ENCODE measurements at places on chromosomes 3 and 15.

- no peak for DNase-seq
These were observed 184.3 kb downstream of the UBE2E2 start for GRCh38 chr3:23387286-23387918.

DNA sequence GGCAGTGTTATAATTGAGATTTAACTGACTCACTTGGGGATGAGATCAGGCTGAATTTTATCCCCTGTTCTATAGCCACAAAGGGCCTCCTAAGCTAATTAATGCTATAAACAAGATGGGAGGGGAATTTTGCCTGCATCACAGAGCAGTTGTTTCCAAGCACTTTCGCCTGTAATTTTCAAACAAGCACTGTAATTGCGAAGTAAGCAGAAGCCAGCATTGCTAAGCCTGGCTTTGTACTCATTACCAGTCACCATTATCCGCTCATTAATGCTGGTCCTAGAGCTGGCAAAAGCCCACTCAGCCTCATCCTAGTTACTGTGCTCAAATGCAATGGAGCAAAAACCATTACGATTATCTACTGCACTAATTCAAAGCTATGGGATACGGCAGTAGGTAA lies 356.6 kb upstream of the UBE2E2 start:
- no peak for DNase-seq

DNA sequence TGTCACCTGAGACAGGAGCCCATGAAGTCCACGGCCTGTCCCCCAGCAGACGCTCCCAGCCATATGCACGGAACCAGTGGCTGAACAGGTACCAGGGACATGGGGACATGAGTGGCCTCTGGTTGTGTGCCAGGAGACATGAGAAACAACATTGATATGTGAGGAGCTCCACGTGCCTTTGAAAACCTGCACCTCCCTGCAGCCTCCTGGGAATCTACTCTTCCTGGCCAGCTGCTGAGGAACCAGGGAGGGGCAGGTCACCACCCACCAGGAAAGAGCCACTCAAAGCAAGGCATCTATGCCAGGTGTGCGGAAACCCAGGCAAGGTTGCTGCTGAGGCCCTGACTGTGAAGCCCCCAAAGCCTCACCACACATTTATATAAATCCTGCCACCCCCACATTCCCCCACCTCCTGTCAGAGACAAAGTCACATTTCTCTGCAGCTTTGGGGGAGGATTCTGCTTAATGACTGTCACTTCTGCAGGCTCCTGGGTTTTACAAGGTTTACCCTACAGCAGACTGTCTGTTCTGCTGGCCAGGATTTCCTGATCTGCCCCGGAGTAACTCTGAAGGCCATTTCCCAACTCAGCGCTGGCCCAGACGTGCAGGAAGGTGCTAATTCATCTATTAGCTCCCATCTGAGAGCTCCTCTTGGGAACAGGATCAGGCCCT lies 110.8 kb downstream of the ADCY5 start:
- no peak for DNase-seq

DNA sequence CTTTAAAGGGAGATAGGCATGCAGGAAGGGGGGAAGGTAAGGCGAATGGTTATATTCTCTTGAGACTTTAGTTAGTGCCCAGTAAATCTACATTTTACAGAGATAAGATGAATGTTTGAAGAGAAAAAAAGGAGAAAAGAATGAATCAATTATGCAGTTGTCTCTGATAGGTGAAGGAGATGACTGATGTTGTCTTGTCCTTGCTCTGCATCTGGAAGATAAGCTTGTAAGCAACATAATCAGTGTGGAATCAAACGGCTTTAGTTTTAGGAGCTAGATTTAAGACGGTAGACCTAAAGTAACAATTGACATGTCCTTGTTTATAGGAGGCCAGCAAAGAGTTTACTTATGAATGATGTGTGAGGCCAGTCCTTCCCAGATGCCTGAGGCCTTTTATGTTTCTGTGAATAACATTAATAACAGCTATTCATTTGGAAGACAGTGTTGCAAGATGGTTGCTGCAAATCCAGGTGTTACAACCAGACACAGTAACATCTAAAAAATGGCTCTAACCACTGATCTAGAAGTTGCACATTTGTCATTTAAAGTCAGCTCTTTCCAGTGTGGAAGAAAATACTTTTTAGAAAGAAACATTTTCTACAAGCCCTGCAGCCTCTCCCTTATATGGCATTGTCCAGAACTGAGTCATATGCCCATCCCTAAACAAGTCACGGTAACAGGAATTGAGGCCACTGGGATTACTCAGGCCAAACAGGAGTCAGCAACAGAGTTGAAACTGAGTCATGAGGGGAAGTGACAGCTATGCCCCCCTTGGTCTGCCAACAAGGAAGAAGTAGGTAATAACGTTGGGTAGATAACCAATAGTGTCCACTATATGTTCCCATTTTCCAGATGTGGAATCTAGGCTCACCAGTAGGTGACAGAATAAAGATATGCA lies 77.5 kb upstream of the FBN1 start:
- DNase-seq = no peak

- no peak for DNase-seq
These were observed 15.3 kb downstream of the EXOSC7 start for GRCh38 chr3:44991326-44991725.

DNA sequence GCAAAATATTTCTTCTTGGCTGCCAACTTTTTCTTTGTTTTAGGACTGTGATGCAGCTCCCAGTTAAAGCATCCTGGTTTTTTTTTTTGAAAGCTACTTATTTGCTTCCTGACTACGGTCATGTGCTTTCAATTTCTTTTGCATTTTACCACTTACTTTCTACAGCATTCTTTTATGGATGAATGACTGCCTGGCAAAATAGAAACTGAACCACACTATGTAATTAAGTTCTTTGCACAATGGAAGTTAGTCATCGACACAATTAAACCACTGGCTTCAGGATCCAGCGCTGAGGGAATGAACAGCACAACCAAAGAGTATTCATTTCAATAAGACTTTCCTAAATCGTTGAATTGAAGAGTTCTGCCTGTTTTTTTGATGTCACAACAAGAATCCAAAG lies 82.2 kb upstream of the EPHA3 start:
- no peak for DNase-seq

DNA sequence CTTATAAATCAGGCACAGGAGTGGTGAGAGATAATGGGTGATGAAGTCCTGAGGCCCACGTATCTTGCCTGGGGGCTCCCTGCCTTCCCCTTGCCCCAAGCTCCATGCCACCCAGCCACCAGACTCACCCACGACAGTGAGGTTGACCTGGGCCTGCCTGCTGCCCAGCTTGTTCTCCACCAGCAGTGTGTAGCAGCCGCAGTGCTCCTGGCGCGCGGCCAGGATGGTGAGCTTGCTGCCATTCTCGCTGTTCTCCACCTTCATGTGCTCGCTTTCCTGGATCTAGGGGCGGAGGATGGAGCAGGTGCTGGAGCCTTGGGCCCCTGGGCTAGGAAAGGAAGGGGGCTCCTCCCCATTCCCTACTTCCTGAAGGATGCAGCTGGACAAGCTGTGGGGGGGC lies 79.1 kb upstream of the HACD2 start:
- DNase-seq = no peak

DNA sequence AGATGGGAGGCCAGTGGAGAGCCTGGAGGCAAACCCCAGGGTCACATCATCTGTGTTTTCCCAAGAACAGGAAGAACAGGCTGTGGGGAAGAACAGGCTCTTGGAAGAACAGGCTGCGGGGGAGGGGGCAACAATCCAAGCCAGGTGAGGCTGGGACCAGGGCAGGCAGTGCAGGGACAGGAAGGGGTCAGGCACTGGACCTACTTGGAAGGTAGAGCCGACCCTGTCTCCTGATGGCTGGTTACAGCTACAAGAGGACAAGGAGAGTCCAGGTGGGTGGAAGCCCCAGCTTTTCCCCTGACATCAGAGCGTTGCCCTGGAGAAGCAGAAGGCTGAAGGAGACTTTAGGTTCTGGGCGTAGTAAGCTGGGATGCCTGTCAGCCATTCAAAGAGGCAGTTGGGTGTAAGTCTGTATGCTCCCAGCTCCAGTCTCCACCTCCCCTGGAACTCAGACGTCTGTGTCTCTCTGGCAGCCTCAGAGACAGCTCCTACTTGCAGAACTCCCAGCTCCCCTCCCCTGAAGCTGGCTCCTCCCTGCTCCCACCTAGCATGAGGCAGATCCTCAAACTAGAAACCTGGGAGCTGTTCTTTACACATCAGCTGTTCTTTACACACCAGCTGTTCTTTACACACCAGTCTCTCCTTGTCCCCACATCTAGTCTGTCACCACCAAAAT lies 130.9 kb downstream of the DNAJB8 start:
- no peak for DNase-seq

DNA sequence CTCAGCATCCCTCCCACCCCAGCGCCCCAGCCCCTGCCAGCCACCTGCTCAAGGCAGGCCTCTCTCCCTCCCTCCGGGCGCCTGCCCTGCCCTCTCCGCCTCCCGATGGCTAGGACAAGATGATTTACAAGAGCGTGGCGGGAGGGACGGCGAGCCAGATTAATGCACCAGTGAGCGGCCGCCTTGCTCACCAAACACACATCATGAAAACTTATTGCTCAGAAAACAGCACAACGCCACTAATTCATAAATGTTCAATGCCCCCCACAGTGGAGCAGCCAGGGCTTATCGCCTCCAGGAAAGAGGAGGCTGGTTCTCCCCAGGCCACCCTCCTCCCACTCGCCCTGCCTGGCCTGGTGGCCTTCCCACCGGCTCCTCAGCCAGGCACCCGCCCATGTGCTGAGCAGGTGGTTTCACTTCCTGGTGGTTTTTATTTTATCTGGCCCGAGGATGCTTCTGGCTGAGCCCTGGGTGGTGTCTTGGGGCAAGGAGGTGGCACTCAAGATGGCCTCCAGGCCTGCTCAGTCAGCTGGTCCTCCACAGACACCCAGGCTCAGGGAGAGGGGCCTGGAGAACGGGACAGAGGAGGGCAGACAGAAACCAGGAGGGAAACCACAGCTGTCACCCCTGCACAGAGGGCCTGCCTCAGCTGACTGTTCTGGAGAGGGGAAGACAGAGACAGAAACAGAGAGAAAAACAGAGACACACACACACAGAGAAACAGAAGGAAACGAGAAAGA lies 284.9 kb downstream of the UACA start:
- no peak for DNase-seq

DNA sequence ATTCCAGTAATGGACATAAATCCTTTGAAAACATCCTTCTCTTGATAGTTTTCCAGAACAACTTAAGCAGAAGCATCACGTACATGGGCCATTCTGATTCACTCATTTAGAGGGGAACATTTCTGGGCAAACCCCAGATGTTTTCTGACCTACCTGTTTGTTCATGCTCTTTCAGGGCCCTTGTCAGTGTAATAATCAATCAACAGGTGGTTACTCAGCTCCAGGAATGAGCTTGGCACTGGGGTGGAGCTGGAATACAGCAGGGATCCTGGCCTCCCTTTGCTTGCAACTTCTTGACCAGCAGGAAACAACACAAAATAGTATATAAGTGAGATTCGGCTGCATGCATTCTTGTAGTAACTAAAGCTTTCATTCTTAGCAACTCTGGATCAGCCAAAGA lies 9.2 kb upstream of the UBE2E1 start:
- DNase-seq = no peak

GRCh38 chr15:68802373-68802772 lies 18.3 kb downstream of the ANP32A start:
- no peak for DNase-seq

- no peak for DNase-seq
These were observed 25.0 kb downstream of the GPR160 start for GRCh38 chr3:170062769-170063168.

Data from stimulated activated CD8-positive, alpha-beta memory T cell treated with anti-CD3 and anti-CD28 coated beads, Interleukin-7, amount 100 ng/mL, for 1 hour (primary cell).